Ovary (tissue), 10 donors: ENCODE measurements at places on chromosomes 2 and 18. TPM values are rescaled to one million over a fixed set of nuclear protein-coding genes. Genes with fewer than 3 reads are reported as not detected.

DNA sequence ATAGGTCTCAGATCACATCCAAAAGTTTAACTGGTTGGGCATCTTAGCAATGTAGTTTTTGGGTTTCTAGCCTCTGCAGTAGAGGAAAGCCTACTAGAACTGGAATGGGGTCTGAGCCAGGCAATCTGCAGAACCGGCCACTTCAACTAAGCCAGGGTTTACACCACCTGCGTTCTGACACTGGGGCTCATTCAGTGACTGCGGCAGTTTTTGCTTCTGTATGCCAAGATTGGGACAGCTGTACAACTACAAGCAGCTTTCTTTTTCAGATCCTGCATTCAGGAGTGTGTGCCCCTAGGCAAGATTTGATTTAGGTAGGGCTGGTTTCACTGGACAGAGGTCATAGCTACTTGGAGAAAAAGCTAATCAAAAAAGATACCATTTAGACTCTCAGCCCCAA, 43.7 kb upstream of the IGFBP5 start:
- no peak for DNase-seq

IL1RL2 gene
- 2.0 TPM for total RNA-seq

- no peak for DNase-seq
These were observed 24.6 kb downstream of the DYTN start for GRCh38 chr2:206693399-206694137.

DNA sequence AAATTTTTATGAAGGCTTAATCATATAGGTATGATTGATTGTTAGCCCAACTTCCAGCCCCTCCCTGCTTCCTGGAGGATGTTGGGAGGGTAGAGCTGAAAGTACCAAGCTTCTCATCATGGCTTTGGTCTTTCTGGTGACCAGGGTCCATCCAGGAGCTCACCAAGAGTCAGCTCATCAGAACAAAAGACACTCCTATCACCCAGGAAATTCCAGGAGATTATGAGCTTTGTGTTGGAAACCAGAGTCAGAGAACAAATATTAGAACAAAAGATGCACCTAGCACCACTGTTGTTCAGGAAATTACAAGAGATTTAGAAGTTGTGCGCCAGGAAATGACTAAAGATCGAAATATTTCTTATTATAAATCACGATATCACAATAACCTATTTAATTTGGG, 119.9 kb upstream of the THUMPD2 start:
- DNase-seq, result no peak

VIT gene
- total RNA-seq, result 19.6 TPM
